ENCODE measurements at places on chromosomes 4 and X.

GRCh38 chr4:183821076-183821853 lies 83.8 kb upstream of the STOX2 start:
- no peak for DNase-seq

DNA sequence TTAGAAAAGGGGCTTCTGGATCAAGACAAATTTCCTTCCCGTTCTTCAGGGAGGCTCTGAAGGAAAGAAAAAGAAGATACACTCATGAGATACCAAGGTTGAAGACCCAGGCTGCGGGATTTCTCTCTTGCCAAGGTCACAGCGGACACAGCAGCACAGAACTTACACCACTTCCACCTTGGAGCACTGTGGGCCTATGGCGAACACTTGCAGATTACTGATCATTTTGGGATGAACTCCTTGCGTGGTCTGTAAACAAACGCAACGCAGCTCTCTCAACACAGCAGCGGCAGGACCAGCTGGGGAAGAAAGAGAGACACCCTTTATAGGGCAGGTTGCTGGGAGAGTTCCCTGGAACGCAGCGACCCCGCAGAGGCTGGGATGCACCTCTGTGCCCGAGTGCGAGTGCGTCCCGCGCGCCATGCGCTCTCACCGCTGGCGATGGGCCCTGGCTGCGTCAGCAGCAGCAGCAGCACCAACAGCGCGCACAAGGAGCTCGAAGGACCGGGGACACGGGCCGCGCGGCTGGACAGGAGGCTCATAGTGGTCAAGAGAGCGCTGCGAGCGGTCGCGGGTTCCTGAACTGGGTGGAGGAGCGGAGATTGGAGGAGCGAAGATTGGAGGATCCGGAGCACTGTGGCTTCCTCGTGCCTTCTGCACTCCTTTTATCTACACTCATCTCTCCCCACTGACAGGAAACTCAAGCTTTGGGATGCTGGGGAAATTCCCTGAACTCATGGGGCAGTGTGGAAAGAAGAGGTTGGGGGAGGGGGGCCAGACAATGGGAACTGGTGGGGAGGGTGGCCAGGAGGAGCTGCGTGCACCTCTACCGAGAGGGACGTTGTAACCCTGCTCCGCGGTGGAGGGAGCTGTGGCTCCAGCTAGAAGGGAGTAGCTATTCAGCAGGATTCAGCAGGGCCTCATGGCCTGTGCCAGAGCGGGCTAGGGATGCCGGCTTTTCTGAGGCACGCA lies at the start of gene CXCL5:
TSS of gene CXCL5 (minus strand) at position 638 of the 972 bp plus-strand sequence. CDS start at position 542, 96 bp downstream.
- DNase-seq: no peak

DNA sequence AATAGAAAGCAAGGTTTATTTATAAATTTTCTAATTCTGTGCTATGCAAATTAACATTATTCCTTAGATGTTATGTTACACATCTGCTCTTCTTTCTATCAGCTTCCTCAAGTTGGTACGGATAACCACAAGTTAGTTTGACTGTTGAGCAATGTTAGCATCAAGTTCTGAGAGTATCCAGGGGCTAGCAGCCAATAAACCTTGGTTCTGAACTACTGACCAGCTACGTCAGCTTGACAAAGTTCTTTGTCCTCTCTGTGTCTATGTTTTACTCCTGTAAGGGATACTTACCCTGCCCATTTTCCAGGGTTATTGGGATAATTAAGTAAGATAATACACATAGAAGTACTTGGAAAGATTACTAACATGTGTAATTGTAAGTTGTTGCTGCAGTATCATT lies 8.1 kb upstream of the TEX13A start:
- DNase-seq: no peak

DNA sequence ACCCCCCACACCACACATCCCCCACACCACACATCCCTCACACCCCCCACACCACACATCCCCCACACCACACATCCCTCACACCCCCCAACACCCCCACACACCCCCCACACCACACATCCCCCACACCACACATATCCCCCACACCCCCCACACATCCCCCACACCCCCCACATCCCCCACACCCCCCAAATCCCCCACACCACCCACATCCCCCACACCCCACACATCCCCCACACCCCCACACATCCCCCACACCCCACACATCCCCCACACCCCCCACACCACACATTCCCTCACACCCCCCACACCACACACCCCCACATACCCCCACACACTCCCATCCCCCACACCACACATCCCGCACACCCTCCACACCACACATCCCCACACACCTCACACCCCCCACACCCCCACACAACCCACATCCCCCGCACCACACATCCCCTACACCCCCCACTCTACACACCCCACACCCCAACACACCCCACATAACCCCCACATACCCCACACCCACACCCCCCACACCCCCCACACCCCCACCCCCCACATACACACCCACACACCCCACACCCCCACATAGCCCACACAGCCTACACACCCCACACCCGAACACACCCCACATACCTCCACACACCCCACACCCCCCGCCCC lies 172.9 kb downstream of the DCLK2 start:
- DNase-seq: no peak
